ENCODE measurements at places on chromosomes 4 and X. TPM values are rescaled to one million over a fixed set of nuclear protein-coding genes. Genes with fewer than 3 reads are reported as not detected.

- peak; percentile 59 for DNase-seq
Observed at GRCh38 chr4:48635310-48635709, 144.8 kb downstream of the FRYL start.

- no peak for DNase-seq
Observed at GRCh38 chr4:159674241-159674640, 571.4 kb downstream of the RAPGEF2 start.

DNA sequence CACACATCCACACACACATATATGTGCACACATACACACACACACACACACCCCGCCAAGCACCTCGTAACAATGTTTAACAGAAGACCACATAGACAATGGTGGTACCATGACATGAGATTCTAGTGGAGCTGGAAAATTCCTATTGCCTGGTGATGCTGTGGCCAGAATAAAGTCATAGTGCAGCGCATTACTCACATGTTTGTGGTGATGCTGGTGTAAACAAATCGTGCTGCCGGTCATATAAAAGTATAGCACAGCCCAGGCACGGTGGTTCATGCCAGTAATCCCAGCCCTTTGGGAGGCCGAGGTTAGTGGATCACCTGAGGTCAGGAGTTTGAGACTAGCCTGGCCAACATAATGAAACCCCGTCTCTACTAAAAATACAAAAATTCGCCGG is 275.2 kb downstream of the TRIML1 start:
- no peak for DNase-seq

The AFF2 gene
- total RNA-seq = not detected

DNA sequence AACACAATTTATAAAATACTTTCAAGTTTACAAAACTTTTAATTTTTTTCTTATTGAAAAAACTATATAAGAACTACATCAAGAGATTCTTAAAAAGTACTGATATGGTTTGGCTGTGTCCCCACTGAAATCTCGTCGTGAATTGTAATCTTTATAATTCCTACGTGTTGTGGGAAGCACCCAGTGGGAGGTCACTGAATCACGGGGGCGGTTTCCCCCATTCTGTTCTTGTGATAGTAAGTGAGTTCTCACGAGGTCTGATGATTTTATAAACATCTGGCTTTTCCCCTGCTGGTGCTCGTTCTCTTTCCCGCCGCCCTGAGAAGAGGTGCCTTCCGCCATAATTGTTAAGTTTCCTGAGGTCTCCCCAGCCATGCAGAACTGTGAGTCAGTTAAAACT is 88.5 kb downstream of the FRAS1 start:
- no peak for DNase-seq

GRCh38 chr4:30094887-30095286 is 625.3 kb upstream of the PCDH7 start:
- peak; percentile 19 for DNase-seq

DNA sequence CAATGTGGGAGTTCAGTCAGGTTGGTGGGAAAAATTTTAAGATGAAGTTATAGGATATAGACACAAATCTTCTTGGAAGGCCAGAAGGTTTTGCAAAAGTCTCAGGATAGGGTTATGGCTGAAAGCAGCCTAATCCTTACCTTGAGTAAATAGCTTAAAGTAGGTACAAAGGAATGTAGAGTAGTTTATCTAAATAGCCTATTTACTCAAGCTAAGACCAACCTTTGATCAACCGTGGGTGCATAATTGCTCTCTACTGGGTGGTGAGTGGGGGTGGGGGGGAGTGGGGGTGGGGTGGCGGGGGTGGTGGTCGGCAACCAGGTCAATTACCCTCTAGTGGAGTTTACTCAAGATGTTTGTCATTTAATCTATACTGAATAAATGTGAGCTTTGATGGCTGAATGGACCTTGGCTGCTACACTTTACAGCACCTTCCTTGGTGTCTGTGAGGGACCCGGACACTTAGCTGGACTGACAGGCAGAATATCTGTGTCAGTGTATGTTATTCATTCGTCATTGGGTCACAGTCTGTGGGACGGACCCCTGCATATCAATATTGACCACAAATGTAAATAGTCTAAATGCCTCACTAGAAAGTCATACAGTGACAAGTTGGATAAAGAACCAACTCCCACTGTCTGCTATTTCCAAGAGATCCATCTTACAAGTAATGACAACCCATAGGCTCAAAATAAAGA is 545.7 kb upstream of the PABPC4L start:
- DNase-seq = no peak

The TRIM75 gene
- not detected for total RNA-seq

- DNase-seq = no peak
Observed at GRCh38 chr4:133112641-133113040, 36.5 kb upstream of the PCDH10 start.

DNA sequence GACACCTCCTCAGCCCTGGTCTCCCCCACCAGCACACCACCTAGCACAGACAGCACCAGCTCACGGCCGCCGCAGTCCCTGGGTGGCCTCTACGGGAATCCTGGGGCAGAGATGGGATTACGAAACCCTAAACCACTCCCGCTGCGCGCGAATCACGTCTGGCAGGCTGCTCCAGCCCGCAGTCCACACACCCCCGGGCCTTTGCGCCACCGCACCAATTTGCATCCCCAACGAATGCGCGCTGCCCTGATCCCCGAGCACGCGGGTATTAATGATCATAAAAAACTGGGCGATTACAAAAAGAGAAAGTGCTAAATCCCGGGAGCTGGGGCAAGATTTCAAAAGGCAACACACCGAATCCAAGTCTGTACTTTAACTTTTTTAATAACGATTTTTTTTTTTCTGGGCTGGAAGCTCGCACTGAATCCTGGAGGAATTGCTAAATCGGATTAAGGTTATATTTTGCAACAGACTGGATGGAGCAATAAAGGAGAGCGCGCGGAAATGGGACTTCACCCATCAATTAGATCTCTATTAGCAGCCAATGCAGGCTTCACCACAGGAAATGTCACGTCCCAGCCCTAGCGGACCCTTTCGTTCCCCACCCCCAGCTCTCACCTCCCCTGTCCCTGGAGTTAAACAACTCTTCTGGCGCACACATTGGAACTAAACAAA is 69.8 kb upstream of the TMEM33 start:
- no peak for DNase-seq

DNA sequence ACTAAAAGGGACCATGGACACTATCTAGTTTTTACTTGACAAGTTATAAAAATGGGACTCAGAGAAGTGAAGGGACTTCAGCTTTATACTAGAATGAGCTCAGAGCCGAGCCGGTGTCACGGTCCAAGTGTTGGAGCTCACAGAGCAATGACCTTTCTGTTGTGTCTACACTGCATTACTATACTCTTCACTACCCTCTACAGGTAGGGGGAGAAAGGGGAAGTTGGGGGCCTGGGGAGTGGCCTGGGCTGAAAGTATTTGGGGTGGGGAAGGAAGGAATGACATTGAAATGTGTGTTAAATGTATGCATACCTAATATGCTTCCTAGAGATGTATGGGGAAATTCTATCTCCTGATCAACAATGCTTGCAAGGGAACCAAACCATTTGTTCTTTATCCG is 48.8 kb upstream of the HHIP start:
- no peak for DNase-seq

GRCh38 chrX:27599928-27600327 is 9.8 kb downstream of the DCAF8L2 start:
- DNase-seq = peak; percentile 70

- no peak for DNase-seq
Observed at GRCh38 chrX:133294126-133294525, 76.0 kb upstream of the TFDP3 start.

- DNase-seq = no peak
Observed at GRCh38 chrX:74218895-74219294, 85.1 kb upstream of the ZCCHC13 start.

GRCh38 chr4:53859305-53859704 is 205.1 kb downstream of the CHIC2 start:
- no peak for DNase-seq

The AVPR2 gene
- not detected for total RNA-seq

DNA sequence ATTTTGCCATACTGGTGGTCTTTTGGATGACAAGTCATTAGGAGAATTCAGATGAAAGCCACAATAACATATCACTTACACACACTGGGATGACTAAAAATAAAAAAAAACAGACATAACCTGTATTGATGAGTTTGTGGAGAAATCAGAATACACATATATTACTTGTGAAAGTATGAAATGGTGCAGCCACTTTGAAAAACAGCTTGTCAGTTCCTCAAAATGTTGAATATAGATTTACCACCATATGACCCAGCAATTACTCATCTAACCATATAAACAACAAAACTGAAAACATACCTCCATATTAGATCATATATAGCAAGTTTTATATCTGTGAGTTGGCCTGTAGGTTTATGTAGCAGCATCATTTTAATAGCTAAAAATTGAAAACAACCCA is 608.7 kb downstream of the TLL1 start:
- DNase-seq = no peak

- DNase-seq = no peak
Observed at GRCh38 chrX:6885396-6885795, 262.1 kb upstream of the STS start.

GRCh38 chrX:1391707-1392375 is at the start of gene SLC25A6:
Gene SLC25A6, minus strand, starts transcription at chrX:1392113. Its CDS starts 104 bp downstream, at chrX:1392009.
- peak; percentile 99 for DNase-seq

The CXCL8 gene
- total RNA-seq = 12.6 TPM

DNA sequence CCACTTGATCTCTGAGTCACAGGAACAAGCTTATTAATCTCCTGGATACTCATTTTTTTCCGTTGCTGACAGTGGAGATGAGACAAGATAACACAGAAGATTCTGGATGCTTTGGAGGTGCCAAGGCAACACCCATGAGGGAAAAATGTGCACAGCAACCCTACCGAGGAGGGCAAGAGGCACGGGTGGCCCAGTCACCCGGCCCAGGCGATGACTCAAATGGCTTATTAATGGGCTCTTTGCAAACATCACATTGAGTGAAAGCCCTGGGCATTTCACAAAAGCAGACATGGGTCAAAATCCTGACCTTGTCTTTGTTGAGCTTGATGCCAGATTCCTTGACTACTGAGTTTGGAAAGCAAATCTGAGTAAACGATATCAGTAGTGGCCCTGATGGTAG is 315.1 kb downstream of the STK32B start:
- no peak for DNase-seq

The LAMTOR3 gene
- 29.1 TPM for total RNA-seq

- peak; percentile 93 for DNase-seq
Observed at GRCh38 chr4:183182873-183183725, 84.0 kb downstream of the WWC2 start.

GRCh38 chr4:91233164-91233563 is 1070.6 kb upstream of the GRID2 start:
- DNase-seq = no peak

DNA sequence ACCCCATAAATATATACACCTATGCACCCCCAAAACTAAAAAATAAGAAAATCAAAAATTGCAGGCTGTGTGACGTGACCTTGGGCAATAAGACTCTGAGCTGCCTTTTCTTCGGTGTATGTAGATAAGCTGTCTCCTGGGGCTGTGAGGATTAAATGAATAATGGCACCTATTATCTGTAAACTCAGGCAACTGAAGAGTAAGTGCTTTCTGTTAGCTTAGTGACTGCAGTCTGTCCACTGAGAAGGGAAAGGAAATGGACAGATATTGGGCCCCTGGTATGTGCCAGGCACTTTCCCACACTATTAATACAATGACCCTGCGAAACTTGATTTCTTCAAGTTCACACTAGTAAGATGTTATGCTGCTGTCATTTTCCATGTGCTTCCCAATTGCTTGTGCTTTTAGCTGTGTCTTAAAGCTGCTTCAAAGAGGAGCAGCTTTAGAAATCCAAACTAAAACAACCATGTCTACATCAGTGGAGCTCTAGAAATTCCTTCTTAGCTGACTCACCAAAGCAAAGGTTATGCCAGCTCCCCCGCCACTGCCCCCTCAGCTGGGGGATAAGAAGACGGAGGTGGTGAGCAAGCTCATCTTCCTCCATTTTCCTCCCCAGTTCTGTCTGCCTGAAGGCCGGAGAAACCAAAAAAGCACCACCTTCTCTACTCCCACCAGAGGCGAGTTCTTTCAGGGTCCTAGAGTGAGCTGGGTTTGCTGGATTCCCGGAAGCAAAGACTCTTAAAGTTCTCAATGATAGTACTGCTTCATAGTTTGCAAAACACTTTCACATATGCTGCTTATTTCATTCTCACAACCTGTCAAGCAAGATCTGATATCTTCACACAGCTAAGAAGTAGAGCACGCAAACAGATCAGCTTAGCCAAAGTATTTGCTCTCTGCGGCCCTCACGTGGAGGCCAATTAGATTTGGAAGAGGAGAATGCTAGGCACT is 8.8 kb upstream of the DGAT2L6 start:
- peak; percentile 34 for DNase-seq

- DNase-seq = no peak
Observed at GRCh38 chrX:153649178-153649914, 2.3 kb downstream of the DUSP9 start.

- no peak for DNase-seq
Observed at GRCh38 chr4:26993539-26993938, 132.9 kb downstream of the STIM2 start.

DNA sequence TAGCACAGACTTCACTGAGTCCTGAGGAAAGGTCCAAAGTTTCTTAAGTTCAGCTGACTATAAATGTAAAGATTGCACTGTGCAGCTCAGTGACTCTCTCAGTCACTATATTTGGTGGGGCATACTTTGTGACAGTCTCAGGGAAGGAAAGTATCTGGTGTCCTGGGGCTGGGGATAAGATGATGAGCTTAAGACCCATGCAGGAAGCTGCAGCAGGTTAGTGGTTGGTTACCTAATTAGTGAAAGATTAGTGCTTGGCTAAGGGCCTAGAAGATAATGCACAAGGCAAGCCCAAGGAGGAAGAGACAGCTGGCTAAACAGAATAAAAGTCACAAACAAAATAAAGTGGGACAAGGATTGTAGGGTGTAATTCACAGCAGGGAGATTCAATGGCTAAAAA is 25.4 kb upstream of the SLITRK4 start:
- no peak for DNase-seq

- no peak for DNase-seq
Observed at GRCh38 chr4:99361268-99361898, 8.8 kb upstream of the ADH1C start.

DNA sequence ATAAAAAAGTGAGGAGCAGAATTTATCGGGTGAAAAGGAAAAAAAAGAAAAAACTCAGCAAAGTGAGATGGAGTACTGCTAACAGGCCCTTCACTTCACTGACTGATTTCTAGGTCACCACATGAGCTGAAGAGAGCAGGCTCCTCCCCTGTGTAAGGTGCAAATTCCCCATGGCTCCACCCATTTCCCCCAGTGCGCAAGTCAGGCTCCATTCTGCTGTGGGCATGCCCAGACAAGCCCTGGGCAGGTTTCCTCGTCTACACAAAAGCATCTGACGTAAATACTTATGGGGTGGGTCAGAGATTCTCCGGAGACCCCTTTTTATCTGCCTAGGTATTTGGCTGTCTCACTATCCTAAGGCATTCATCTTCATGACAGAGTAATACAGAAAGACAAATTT is 157.9 kb downstream of the MAGEB5 start:
- no peak for DNase-seq

DNA sequence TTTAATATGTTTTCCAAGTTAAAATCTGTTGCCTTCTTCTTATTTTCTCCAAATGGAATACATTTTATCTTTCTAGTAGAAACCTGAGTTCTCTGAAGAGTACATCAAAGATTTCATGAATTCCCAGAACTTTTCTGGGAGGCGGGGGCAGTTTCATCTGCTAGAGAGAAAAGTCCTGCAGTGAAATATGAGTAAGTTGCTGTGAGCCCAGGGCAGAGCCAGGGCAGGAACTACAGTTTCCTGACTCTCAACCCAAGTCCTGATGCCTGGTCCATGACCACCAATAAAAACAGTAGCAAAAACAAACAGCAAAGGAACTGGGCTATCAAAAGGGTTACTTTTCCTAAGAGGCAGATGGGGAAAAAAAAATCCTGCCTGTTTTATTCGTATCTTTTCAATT is 239.4 kb upstream of the CTSO start:
- peak; percentile 54 for DNase-seq

GRCh38 chrX:151896734-151897474 is 15.8 kb upstream of the MAGEA4 start:
- DNase-seq = no peak

The PRDM5 gene
- total RNA-seq = 5.7 TPM
